ENCODE measurements at places on chromosomes 12 and 14.

- DNase-seq: no peak
These were observed 29.8 kb upstream of the CAPRIN2 start for GRCh38 chr12:30784508-30784907.

DNA sequence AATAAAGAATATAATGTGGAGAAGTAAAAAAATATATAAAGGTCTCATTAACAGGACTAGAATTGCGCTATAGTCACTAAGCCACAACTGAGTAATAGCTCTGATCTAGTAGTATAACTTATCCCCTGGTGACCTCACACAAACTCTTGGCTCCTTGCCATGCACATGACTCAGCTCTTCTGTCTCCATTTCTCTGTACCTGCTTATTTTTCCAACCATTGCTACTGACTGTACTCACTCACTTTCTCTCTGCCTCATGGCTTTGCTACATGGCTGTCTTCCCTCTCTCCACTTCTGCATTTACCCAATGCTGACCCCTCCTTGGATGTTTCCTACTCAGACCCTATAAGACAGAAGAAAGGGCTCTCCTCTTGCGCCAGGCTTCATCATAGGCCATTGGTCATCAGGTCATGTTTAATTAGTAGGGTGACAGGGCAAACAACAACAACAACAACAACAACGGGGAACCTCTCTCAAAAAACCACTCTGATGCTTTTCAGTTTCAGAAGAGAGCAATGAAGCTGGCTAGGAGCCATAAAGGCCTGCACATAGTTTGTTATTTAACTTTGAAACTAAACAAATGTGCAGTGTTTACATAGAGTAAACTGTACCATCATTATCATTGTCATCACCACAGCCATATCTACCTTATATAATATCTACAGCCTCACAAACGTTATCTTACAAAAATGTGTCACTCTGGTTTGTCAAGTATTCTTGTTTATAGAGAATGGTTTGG lies 25.6 kb upstream of the KRAS start:
- DNase-seq: peak; percentile 96

GRCh38 chr12:118120579-118121363 lies 15.2 kb upstream of the PEBP1 start:
- peak; percentile 63 for DNase-seq

GRCh38 chr14:106670011-106670410 lies 1143.6 kb downstream of the TMEM121 start:
- no peak for DNase-seq

DNA sequence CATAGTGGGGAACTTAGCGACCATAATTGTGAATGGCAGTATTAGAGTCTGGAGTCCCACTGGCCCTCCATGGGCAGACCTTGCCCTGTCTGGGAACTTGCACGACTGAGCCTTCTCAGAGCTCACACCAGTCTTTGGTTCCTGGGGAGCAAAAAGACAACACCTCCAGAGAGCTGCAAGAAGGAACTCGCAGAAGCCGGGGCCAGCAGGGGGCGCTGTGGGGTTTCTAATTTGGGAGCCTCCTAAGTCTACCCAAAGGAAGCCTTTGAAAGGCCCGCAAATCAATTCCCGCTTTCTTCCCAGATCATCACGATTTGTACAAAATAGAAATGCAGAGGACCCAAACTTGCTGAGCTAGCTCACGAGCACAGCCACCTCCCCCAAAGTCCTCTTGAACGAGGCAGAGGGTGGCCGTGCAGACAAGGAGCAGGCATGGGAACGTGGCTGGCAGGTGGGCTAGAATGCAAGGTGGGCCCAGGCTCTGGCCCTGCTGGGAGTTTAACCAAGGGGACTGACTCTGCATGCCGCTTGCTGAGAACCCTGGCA lies 46.3 kb upstream of the FBXO21 start:
- peak; percentile 57 for DNase-seq

DNA sequence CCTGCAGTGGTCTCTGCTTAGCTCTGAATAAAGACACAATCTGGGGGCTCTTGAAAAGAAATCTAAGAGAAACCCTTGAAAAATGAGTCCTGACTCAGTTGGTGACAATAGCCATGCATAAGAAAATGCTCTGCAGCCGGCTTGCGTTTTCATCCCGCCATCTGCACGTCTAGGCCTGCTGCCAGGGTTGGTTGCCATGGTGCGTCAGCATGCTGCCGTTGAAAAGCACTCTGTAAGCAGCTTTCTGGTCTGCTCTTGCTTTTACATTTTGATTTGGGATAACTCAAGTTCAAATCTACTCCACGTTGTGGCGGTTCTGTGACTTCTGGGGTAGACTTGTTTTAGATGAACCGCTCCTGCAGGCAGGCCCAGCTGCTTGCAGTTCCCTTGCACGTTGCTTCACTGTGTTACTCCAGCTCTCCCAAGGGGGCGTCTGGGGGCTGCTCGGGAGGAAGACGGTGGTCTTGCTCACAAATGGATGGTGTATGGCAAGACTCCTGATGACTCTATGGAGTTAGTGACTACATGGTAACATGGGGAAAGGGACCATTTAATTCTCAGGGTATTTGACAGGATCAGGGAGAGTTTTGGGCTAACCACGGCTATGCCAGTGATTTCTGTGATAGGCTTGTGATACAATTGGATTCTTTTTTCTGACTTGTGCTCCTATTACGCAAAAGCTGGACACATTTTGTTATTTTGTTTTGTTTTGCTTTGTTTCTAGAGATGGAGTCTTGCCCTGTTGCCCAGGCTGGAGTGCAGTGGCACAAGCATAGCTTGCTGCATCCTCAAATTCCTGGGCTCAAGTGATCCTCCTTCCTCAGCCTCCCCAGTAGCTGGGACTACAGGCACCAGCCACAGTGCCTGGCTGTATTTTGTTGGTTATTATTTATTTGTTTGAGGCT lies 15.8 kb downstream of the WNT5B start:
- DNase-seq: peak; percentile 80

DNA sequence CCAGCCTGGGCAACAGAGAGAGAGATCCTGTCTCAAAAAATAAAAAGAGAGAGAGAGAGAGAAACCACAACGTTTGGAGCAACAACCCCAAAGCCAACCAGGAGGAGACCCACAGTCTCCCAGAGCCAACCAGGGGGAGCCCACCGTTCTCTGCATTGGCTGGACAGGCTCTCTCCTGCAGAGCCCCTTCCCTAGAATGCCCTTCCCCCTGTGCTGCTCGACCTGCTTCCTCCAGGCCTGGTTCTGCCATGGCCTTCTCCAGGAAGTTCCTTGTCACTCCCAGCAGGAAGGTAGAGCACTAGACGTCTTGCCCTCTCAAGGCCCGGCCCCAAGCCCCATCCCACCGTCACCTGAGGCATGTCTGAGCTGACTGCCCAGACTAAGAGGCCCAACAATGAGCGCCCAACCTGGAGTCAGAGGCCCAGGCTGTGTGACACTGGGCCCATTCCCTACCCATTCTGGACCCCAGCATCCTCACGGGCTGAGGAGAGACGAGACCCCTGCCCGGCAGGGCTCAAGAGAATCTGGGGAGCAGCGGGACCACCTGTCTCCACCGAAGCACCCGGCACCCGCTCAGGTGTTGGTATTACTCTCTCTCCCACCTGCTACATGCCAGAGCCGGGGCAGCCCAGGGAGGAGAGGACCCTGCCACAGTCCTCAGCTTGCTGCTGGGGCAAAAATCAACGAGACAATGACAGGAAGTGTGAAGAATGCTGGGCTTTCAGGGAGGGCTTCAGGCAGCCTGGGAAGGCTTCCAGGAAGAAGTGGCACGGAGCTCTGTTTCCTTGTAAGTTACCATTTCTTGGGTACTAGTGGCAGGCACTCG lies 61.2 kb downstream of the DIO3 start:
- DNase-seq: no peak

DNA sequence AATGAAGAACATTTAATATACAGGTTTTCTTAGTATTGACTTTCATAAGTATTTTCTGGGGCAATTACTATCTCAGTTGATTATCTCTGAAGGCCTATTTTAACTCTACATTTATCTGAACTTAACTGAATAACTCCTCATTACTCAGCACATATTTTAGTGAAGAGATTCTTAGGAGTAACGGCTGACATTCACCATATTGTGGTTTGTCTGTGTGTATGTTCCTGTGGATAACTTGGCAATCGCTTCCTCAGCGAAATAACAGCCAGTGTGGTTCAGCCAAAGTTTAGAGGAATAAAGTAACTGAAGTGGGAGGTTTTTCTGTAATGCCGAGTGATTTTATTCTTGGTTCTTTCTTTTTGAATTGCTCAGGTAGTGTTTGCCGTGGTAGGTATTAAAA lies 168.0 kb downstream of the RAD51B start:
- peak; percentile 97 for DNase-seq

GRCh38 chr14:28875934-28876571 lies 109.5 kb downstream of the FOXG1 start:
- no peak for DNase-seq

DNA sequence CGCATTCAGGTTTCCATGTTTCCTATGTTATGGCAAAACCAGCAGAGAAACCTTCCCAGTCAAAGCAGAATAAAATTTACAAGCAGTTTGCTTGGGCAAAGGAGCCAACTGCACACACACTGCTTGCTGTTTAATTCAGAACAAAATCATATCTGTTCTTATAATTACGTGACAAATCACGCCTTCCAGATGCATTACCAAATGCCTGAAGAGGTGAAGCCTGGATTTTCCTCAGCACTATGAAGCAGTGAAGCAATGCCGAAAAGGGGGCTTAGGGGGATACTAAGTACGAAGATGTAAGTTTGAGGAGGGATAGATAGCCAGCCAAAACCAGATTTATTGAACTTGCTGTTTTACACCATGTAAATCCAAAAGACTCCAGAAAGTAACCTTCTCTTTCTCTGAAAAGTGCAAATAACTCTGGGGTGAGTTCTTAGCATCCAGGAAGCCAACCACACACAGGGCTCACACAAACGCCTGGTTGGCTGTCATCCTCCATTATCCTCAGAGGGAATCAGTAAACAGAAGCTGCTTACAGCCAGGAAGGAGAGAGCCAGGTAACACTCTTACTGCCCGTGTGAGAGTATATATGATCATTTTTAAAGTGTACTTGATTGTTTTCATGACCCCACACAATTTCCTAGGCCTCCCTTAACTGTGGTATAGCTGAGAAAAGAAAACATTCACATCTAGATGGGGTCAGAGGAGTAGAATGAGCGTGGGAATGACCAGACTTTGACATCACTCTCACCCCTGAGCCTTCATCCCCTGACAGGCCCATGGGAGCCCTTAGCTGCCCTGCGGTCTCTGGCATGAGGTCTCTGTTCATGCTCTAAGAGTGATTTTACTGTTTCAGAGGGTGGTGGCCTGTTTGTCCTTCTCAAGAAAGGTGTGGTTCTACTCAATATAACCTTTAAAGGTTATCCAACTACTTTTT lies 442.5 kb downstream of the EGLN3 start:
- DNase-seq: no peak

DNA sequence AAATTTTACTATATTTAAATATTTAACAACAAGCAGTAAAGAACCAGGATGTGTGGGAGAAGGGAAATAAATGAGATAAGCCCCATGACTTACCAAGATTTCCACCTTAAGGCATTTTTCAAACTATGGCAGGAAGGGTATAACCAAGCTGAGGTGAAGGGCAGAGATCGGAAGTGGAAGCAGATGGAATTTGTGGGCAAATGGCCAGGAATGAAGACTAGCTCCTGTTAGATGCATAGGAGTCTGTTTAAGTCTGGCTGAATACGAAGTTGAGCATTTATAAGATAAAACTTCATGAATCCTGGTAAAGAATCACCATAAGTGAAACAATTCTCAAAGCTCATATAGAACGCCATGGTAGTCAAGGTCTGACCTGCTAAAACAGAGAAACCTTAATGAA lies 163.5 kb downstream of the DIO2 start:
- peak; percentile 17 for DNase-seq

- no peak for DNase-seq
These were observed 727.8 kb downstream of the BCL11B start for GRCh38 chr14:98544174-98544573.

GRCh38 chr14:26709019-26709418 lies 111.2 kb upstream of the NOVA1 start:
- DNase-seq: peak; percentile 42

- no peak for DNase-seq
These were observed 291.7 kb downstream of the NUAK1 start for GRCh38 chr12:105847068-105847467.

DNA sequence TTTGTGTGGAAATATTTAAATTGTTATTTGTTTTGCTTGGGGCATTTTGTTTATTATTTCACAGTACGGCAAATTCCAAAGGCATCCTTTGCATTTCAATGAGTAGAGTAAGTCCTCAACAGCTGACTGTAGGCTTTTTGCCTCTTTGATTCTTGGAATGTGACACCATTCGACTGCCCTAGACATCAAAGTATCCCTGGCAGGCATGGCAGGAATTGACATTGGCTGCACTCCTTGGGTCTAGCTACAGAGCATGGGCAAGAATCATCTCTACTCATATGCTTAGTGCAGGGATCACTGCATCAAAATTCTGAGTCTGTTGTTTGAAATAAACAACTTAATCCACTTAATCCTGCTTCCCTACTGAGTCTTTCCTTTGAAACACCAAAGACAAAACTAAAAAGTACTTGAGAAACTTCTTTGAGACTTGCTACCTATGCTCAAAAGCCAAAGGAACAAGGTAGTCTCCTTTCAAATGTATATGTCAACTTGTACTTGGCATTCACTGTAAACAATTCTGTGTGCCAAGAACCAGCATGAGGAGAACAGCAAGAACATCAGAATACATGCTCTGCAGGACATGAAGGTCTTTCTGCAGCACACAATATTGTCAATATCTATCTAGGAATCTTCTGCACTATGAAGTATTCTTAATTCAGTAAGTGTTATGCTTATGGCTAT lies 1569.0 kb upstream of the FLRT2 start:
- no peak for DNase-seq

DNA sequence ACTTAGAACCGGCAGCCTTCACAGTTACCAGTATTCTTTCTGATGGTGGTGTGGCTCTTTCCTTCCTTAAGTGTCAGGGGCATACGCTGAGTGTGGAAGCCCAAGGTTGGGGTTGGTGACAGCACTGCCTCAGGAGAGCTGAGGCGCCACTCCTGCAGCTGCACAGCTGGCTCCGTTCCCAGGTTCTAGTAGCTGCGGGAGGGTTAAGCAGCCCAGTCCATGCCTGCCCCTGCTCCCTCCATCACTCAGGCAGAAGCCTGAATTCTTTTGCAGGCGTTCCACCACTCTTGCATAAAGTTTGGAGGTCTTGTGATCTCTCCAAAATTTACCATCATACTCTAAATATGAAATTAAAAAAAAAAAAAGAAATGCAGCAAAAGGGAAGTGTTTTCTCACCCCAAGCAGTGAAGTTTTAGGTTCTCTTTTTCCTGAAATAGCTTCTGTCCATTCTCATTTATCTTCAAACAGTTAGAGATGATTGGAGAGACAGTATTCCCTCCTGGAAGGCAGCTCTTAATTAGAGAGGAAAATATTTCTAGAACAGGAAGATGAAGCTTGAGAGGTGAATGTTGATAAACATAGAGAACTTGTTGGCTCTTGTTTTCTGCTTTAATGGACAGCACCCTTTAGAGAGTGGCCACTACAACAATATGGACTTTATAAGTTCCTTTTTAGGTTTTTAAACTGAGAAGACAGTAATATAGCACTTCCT lies 136.1 kb downstream of the FGD4 start:
- peak; percentile 68 for DNase-seq

- DNase-seq: peak; percentile 19
These were observed 478.2 kb downstream of the TMEM117 start for GRCh38 chr12:44314007-44314500.

DNA sequence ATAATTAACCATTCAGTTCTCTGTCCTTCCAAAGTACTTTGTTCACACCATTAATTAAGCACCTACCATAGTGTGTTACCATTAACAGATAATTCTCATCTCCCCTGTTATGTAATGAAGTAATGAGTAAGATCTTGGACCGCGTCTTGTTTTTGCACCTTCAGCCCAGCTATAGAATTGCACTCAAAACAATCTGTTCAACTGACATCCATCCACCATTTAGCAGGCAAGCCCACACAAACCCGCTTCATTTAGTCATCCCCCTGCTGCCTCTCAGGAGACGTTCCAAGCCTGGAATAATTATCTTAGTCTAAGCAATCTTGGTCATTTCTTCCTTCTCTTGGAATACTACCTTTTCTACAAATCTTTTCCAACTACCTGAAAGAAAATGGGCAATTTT lies 74.4 kb downstream of the DUSP16 start:
- no peak for DNase-seq

Data from fibroblast of skin of right biceps (primary cell).